ENCODE measurements at places on chromosomes 4 and X.

DNA sequence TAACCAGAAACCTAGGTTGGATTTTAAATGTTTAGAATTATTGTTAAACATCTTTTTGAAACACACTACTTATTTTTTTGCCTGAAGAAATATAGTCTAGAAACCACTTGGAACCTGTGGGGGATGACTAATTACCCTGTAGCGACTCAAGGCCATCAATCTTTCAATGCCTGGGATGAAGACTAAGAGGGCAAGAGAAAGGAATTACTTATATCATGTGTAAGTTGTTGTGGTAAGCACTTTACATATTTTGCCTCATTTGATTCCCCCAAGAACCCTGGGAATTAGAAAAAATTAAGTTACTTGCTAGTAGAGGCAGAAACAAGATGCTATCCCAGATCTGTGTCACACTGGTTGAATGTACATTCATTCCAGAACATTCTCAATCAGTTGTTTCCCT, 170.9 kb upstream of the GRIA3 start:
- DNase-seq = no peak

GRCh38 chr4:114040319-114041116, 61.1 kb upstream of the ARSJ start:
- DNase-seq = no peak

DNA sequence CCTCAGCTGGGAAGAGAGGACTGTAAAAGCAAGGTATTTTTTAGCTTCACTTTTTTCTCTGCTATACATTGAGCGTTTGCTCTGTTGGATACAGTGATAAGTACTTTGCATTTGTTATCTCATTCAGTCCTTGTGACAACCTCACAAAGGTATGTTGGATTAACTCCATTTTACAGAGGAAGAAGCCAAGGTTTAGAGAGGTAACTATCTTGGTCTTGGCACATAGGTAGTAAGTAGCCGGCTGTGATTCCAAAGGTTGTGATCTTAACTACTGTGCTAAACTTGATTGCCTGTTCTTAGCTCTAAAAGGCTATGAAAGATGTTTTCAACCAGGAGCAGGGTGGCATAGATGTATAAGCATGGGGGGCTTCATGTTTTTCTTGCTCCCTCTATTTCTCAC, 134.4 kb downstream of the POLA1 start:
- DNase-seq = no peak

GRCh38 chr4:89285745-89286144, 21.9 kb downstream of the GPRIN3 start:
- no peak for DNase-seq
